C1 segment of cervical spinal cord (tissue), 14 donors: ENCODE measurements at places on chromosomes 3 and 15.
A peak's percentile ranks its signal among the peaks of the same experiment; 100 is the strongest.

DNA sequence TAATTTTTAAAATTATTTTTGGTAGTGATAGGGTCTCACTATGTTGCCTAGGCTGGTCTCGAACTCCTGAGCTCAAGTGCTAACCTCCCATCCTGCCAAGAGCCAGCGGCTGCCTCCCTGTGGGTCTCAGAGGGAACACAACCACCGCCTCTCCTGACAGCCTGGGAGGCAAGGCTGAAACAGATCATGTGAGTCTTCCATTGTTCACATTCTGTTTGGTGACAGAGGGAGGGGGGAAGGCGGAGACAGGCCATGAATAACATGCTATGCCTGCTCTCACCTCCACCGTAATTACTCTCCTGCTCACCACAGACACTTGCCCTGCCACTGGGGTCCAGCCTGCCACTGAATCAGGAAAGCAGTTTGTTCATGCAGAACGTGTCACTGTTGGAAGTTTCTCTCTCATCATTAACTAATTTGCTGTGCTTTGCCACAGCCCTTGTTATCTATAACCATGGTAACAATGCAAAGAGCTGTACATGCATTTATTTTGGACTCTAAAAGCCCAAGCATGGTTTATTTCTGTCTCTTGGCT is 78.4 kb upstream of the RASGRF1 start:
- no peak for DNase-seq

GRCh38 chr3:133940536-133940935 is 44.9 kb upstream of the RAB6B start:
- no peak for DNase-seq

GRCh38 chr3:48756640-48757039 is 39.6 kb upstream of the IP6K2 start:
- DNase-seq, result no peak

DNA sequence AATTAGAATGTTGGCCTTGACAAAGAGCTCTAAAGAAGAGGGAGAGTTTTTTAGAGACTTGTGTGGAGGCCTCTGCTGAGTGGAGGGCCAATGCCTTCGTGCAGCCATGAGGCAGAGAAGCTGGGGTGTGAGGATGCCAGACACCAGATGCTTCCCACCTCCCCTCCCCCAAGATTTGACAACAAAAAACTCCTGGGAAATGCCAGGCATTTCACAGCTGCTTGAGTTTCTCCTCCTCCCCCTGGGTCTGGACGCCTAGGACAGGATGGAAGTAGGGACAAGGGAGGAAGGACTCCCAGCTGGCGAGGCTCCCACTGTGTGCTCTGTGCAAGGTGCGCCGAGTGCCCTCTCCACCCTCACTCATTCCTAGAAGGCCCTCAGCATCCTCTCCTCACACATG is 20.1 kb downstream of the TGM4 start:
- no peak for DNase-seq

- DNase-seq, result no peak
Observed at GRCh38 chr3:46375218-46375617, 4.5 kb downstream of the CCR5 start.

DNA sequence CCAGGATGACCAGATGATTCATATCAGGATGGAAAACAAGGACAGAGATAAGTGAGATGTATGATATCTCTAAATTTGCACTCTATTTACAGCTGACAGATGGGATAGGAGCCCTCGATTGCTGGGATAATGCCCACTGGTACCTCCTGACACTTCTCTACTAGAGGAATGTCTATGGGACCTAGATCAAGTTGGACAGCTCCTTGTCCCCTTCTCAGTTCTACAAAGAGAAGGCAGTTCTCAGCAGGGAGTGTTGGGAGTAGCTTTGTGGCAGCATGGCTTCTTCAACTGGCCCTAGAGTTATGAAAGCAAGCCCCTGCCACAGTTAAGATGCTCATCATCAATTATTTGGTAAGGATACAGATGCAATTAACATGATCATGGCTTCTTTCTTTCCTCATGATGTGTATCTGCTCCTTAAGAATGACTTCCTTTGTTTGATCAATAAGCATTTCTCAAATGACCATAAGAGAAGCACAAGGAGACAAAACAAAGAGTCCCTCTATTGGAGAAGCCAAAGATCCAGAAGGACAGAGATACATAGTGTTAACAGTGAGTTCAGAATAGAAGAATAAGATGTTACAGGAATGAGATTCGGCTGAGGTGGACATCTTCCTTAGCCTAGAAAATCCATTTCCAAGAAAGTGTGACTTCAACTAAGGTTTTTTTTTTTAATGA is 481.3 kb downstream of the NAALADL2 start:
- DNase-seq, result no peak

DNA sequence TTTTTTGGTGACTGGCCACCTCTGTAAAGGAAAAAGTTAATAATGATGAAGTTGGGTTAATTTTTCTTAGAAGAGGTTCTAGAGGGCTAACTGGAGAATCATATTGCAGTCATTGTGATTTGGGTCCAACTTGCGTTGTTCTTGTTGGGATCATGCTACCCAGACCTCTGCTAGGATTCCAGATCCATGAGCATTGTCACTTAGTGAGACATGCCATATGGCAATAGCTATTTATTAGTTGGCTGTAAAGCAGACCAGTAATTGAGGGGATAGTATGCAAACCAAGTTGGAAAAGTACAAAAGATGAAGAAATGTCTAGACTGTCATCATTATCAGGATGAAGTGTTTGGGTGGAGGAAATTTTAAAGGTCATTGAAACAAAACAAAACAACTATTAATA is 30.7 kb upstream of the P2RY12 start:
- no peak for DNase-seq

DNA sequence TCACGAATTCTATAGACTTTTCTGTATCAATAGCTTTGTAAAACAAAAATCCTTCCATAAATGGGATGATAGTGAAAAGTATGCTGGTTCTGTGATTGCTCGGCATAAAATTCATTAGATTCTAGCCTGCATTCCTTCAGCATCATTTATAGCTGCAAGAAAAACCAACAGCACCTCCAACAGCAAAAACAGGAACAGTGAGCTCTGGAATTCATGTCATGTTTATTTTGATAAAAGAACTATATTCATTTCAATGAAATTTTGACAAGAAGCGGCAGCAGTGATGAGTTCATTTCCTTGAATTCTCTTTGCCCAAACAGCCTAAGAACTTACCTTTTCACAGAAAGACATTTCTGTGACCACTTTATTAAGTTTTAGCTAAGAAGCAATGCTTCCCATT is 515.2 kb upstream of the CCDC54 start:
- no peak for DNase-seq

- DNase-seq, result no peak
Observed at GRCh38 chr3:183586477-183586876, 31.0 kb upstream of the KLHL6 start.

- no peak for DNase-seq
Observed at GRCh38 chr3:41753651-41754050, 208.3 kb downstream of the ULK4 start.

DNA sequence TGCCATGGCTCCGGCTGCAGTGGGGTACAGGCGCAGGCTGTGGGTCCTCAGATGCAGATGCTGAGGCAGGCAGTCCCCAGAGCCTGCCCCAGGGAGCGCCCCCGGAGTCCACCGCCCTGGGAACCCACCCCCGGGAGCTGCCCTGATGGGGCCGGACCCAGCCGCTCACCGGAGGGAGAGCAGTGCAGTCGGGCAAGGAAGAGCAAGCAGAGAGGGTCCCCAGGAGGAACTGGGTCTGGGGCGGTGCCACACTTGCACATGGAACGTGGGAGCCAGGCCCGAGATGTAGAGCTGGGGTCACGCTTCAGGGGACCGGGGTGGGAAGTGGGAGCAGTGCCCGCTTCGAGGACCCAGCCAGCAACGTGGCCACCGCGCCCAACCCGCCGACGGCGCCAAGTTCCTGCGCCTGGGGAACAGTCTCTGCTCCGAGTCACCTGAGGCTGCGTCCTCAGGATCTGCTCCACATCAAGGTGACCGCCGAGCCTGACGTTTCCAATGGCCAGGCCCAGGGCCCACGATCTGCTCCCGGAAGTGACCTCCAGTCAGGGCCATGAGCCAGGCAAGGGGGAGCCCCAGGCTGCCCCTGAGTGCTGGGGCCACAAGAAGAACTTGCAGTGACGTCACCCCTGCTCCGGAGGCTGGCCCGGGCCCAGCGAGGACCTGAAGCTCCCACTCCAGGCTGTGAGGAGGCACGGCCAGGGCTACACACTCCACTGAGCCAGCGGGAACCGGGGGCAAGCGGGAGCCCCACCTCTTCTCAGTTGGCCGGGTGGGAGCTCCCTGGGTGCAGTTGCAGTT is 27.0 kb upstream of the TFG start:
- no peak for DNase-seq

DNA sequence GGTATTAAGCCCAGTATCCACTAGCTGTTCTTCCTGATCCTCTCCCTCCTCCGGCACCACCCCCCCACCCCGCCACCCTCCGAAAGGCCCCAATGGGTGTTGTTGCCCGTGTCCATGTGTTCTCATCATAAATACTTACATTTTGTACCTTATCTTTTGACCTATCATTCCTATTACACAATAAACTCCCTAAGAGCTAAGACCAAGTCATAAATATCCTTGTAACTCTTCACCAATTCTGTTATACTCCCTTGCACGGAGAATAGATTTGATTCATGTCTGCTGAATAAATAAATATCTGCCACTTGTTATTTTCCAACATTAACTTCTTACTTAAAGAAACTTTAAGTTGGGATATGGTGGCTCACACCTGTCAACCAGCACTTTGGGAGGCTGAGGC is 43.9 kb downstream of the SHQ1 start:
- DNase-seq, result no peak

DNA sequence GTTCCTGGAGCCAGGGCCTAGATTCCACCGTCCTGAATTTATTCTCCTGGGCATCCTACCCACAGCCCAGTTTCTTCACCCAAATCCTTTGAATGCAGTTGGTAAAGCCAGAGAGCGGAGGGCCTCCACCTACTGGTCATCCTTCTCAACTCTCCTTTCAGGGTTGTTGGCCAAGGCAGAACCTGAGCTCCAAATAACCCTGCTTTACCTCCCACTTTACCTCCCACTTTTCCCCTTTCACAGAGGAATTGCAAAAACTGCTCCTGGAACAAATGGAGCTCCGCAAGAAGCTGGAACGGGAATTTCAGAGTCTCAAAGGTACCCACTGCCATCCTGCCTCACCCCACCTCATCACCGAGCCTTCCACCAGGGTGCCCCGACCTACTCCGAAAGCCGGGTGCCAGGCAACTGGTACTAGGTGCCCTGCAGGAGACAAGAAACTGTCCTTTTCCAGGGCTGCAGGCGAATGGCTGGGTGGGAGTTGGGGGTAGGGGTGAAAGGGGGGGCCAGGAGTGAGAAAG is 6.8 kb downstream of the SKOR1 start:
- no peak for DNase-seq

- DNase-seq, result no peak
Observed at GRCh38 chr15:25883463-25884259, 20.5 kb upstream of the ATP10A start.

- peak; percentile 15 for DNase-seq
Observed at GRCh38 chr3:212432-212831, 15.9 kb downstream of the CHL1 start.

GRCh38 chr15:75203017-75203907 is 1.6 kb downstream of the C15orf39 start:
- DNase-seq, result peak; percentile 47

DNA sequence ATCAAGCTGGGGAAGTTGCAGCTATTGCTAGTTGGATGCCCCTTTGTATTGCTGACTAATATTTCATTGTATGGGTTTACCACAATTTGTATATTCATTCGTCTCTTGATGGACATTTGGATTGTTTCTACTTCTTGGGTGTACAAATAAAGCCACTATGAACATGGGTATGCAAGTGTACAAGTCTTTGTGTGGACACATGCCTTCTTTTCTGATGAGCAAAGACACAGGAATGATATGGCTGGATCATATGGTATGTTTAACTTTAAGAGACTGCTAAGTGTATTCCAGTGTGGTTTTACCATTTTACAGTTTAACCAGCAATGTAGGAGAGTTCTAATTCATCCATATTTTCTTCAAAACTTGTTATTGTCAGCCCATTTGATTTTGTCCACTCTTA is 32.2 kb downstream of the NECTIN3 start:
- DNase-seq, result no peak

DNA sequence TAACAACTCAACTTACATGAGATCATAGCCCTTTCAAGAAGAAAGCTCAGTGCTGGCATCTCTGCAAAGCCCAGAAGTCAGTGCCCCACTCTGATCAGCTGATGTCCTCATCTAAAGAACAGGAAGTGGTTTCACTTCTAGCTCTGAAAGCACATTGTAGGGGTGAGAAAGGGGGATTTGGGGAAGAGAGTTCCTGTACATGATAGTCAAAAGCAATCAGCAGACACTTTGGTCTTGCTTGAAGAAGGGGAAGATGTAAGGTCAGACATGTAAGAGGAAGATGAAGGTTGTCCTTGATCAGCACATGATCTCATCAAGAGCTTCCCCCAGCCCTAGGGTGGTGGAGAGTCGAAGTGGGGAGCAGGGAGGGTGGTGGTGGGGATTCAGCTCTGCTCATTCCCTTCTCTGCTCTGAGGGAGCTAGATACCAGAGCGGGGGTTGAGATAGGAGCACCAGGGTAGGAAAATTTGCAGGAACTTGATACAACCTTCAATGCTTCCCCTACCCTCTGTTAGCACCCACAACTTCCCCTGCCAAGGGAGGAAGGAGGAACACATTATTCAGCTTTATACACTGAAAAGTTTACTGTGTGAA is 76.4 kb upstream of the ETV5 start:
- no peak for DNase-seq

- no peak for DNase-seq
Observed at GRCh38 chr15:101549647-101550046, 60.1 kb upstream of the PCSK6 start.

DNA sequence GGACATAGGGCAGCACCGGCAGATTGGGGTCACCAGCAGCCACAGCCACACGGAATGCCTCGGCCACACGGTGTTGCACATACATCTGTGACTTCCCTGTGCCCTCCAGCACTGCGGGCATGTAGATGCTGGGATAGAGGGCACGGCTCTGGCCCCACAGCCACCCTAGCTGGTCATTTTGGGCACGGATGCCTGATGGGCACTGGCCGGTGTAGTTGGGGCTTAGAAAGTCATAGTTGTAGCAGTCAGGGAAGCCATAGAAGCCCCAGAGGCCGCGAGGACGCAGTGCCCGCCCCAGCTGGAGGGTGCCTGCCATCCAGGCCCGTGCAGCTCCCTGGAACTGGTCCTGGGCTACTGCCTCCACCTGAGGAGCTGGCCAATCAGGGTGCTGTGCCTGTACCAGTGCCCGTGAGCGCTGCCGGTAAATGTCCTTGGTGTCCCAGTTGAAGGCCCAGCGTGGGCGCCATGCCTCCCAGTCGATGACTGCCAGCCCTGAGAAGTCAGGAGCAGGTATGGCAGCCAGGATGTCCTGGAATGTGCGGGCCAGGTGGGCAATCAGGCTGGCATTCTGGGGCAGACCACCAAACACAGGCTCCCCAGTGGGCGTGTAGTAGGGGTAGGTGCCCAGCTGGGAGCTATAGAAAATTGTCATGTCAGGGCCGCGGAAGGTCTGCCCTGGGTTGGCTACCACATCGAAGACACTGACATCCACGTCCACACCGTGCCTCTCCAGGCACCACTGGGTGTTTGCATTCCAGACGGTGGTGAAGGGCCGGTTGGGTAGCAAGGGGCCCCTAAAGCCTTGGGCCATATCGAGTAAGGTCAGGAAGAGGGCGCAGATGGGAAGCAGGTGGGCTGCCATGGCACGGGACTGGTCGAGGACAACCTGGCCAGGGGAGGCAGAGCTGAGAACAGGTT is 1.0 kb downstream of the HYAL1 start:
- no peak for DNase-seq

- DNase-seq, result peak; percentile 13
Observed at GRCh38 chr3:55868347-55868746, 381.2 kb upstream of the WNT5A start.
